ENCODE measurements at places on chromosomes 2 and 18.
A peak's percentile ranks its signal among the peaks of the same experiment; 100 is the strongest.

DNA sequence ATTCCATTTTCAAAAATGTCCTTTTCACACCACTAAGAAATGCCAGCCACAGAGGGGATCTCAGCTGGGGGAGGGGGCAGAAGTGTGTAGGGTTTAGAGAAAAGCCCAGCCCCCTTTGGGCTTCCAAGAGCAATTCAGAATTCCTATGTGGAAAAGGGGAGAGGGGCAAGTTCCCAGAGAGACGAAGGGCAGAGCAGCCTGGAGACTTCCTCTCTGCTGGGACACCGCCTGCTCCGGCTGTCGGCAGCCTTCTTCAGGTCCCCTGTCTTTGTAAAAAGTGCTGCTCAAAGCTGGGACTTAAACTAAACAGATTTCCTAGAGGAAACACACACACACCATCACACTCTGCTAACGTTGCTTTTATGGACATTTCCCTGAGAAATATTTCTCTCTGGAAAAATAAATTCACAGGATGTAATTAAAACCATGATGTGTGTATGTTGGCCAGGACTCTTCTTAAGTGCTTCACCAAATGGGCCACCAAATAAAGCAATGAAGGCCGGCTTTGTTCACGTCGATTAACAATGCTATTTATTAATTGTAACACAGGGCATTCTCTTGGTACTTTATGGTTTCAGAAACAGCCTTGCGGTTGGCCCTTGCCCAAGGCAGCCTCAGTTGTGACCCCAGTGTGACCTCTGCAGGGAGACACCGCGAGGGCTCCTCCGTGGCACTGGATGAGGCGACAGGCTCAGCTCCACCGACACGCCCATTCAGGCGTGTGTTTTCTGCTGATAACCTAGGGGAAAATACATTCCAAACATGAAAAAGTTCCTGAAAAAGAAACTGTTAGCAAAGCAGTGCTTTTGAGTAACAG is 5.6 kb upstream of the ASB1 start:
- no peak for DNase-seq

GRCh38 chr2:213247566-213247965 is 36.7 kb upstream of the SPAG16 start:
- no peak for DNase-seq

- no peak for DNase-seq
Measured at GRCh38 chr2:230205034-230205433, 14.8 kb downstream of the SP110 start.

DNA sequence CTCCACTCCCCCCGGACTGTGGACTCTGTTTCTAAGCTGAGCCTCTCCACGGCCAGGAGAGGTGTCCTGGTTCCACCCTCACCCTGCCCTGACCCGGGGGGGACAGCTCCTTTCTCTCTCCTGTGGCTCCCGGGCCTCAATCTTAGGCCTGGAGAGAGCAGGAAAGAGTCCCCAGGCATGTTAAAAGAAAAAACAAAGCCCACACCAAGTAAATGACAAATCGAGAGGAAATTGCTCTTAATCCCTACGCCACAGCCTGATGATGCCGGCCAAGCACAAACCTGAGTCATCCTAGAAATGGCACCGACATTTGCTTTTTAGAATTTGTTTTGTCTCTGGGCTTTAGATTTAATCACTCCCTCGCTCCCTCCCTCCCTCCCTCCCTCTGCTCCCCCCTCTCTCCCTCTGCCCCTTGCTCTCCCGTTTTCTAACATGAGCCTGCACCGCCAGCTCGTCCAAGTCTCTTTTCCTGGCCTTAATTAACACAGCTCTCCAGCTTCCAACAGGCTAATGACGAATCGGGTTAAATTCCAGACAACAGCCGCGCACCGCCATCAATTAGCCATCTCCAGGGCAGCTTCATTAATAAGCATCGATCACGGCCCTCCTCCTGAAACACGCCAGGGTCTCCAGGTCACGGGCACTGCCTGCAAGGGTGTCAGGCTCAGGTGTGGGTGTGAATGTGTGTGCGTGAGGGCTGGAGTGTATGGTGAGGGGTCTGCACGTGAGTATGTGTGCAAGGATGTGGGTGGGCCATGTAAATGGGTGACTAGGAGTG is 230.8 kb downstream of the CELF4 start:
- no peak for DNase-seq

GRCh38 chr2:43305517-43305916 is 79.1 kb upstream of the ZFP36L2 start:
- DNase-seq = no peak

- no peak for DNase-seq
Measured at GRCh38 chr2:85957256-85957655, 68.5 kb upstream of the ST3GAL5 start.

DNA sequence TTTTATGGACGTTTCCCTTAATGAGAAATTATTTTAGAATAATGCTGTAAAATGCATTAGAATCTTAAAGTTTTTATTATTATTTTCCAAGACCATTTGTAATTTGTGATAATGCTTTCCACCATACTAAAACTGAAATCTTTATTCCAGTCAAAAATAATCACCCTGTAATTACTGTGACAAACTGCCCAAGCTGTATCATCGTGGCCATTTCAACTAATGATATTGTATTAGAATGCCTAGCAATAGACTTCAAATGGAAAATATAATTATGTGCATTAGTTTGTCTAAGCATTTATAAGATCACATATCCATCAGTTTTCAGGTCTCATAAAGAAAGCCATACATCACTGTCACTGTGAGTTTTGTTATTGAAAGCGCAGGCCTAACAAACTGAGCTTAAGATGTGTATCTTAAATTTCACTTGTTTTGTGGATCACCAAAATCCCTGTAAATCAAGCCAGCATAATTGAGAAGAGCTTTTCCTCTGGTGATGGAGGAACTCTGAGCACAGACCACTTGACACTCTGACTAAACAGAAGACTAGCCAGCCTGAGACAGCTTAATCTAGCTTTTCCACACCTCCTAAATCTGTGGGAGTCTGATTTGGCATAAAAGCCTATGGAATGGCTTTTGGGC is 1312.2 kb upstream of the ACVR2A start:
- DNase-seq = no peak

DNA sequence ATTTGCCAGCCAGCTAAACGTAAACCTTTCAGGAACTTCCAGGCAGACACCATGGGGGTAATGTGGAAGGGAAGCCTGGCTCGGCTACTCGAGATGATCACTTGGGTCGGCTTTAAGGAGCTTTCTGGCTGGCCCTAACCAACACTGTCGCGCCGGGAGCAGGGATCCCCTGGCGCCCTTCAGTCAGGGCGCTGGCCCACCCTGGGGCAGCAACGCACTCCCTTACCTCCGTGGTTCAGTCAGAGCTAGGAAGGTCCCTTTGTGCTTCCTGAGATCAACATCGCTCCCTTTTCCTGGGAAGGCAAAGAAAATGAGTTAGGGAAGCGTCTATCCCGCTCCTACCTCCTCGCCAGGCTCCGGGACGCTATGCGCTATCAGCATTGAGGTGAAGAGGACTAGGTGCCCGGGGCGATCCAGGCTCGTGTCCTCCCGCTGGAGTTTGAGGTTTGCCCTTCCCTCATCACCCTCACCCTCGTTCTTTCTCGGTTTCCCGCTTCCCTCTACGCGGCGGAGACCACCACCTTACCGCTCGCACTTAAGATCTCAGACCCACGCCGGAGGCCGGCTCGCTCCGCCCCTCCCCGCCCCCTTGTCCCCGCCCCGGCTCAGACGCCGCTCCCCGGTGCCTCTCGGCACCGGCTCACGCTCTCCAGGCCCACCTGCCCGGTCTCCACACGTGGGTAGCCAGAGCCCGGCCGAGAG is 449 bp upstream of the ATRAID start:
- no peak for DNase-seq

DNA sequence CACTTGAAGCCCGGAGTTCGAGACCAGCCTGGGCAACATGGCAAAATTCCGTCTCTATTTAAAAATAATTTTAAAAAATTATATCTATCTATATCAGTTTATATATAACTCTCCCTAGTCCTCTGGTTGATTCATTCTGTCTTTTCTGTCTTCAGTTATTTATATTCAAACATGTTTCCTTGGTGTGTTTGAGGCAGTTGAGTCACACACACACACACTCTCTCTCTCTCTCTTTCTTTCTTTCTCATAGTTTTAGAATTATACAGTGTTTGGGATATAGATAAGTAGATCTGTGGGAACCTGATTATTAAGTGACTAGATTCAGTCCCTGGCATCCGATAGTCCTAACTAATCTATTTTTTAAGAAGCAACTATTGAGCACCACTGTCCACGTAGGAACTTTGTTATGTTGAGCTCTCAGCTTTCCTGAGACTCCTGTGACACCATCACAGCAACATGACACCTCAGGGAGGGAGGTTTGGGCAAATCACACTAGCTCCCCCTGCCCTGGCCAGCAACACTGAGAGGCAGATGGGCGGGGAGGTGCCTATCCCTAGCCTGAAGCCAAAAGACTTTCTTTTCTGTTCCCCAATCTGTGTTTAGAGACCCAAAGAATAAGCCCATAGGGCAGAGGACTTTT is 482.7 kb downstream of the DLGAP1 start:
- DNase-seq = no peak

GRCh38 chr2:25926984-25927756 is 48.9 kb upstream of the ASXL2 start:
- DNase-seq = no peak

DNA sequence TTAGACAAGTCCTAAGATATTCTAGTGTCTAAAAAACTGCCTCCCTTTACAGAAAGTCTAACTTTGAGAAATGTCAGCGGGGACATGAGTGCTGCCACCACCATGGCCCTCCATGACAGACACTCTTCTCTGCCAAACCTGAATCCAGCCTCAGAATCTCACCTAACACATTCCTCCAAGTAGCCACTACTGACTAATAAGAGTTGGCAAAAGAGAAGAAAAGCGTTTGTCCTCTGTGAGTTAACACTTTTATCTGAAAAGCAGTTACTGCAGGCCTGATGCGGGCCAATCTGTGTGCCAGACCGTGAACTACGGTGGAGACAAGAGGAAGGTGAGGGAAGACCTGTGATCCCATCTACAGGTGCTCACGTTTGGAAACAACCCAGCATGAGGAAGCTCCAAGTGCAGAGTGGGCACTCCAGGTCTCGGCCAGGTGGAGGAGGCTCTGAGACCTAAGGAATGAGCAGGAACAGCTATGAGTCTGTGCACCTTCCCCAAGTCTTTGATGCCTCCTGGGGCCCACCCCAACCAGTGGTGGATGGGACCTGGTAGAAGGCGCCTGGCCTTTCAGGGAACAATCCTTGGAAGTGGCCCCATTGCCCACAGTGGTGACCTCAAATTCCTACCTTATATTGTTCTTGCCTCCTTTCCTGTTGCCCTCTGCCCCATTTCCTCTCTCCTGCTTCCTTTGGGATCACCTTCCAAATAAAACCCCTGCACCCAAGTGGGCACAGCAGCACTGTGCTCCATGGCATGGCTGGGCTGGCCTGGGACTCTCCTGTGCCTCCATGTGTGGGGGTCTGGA is 91.6 kb downstream of the BIN1 start:
- DNase-seq = no peak

DNA sequence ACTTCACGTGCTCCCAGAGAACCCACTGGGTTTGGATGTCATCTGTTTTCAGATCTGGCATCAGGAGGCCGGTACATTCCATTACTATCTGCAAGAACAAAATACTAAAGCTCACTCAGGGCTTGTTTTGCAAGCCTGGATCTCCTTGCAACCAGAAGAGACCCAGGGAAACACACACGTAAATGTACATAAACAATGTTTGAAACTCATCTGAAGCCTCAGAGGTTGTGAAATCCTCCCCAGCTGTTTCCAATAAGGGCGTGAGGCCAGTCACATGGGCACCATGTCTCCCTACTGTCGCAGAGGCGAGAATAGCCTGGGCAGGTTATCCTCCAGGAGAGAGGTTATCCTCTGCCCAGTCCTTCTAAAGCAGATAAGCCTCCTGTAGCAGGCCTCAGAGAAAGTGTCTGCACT is 186.9 kb downstream of the GFPT1 start:
- no peak for DNase-seq

DNA sequence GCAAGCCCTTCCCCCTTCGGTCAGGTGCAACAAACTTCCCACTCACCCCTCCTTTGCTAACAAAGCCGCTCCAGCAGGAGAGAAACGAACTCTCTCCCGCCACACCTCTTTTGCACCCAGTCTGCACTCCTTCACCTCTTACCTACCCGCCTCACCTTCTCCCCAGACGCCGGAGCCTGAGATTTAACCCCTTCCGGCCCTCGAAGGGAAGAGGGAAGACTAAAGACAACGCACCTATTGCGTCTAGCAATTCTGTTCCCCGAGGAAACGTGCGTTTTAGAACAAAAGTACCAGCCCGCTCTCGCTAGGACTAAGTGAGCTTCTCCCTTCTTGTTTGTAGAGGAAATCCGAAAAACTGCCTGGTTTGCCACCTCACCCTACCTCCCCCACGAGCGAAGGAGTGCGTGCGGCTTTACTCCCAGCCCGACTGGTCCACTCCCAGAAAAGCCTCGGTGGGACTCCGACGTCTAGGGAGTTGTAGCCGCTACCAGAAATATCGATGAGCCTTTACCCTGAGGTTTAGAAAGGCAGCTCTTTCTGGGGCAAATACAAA is 441 bp upstream of the PEX13 start:
- DNase-seq = peak; percentile 64

DNA sequence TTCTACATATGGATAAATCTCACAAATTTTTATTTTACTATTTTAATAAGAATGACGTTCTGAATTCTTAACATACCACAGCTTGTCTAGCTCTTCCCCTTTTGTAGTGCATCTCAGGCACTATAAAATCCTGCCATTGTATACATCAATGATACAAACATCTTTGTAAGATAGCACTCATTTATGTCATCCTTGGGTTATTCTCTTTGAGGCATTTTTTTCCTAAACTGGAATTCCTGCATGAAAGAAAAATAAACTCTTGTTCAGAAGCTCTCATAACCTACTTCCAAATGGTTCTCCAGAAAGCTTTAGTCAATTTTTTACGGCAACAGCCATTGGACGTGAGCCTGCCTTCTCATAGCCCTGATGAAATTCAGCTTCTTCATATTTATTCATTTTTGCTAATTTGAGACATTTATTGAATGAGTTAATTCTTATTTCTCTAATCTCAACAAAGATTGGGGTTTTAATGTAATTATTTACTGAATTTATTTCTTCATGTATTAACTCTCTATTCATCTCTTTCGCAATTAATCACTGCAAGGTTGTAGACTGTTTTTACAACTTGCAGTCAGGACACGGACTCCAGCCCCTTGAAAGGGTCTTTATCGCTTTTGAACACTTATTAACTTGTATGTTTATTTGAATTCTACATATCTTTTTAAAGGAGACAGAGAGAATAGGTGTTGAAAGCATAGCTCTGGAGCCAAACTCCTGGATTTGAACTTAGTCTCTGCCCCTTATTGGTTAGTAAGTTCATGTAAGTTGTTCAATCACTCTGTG is 57.6 kb upstream of the PARD3B start:
- DNase-seq = no peak

- DNase-seq = no peak
Measured at GRCh38 chr2:178282075-178282815, 87.9 kb downstream of the OSBPL6 start.

GRCh38 chr2:76455910-76456309 is 745.2 kb upstream of the GCFC2 start:
- no peak for DNase-seq
